Activated T-cell treated with anti-CD3 and anti-CD28 coated beads for 1 hour (primary cell): ENCODE measurements at places on chromosomes 12 and 14.

GRCh38 chr12:132542661-132543060 is 52.7 kb downstream of the FBRSL1 start:
- no peak for DNase-seq

DNA sequence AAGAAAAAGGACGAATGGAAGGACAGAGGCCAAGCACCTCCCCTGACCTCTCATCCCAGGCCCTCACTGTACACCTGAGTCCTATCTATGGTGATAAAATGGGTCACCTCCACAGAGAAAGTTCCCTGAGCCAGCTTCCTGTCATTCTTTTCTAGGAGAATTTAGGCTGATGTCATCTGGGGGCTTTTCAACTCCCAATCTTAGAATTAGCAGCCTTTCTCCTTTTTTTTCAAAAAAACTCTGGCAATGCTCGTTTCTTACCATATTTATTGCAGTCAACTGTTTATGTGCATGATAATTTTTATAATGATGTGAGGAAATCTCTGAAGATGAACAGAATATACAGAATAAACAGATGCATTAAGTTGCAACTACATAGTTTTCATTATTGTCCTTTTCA is 177.6 kb downstream of the SNAPC1 start:
- no peak for DNase-seq

DNA sequence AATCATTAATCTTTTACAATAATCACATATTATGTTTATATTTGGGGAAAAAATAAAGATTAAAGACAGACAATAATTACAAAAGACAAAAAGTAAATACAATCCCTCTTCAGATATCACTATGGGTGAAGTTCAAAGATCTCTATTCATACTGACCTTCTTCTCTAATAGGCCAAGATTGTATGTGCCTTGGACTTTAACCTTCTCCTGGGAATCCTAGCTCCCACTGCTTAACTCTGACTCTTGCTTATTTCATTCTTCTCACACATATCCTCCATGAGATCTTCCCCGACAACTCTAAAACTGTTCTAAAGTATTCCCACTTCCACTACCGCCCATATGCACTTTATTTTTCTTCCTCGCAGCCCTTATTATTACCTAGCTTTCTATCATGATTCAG is 83.8 kb downstream of the EEA1 start:
- DNase-seq = no peak

GRCh38 chr14:52607061-52607460 is 54.4 kb downstream of the GPR137C start:
- no peak for DNase-seq

DNA sequence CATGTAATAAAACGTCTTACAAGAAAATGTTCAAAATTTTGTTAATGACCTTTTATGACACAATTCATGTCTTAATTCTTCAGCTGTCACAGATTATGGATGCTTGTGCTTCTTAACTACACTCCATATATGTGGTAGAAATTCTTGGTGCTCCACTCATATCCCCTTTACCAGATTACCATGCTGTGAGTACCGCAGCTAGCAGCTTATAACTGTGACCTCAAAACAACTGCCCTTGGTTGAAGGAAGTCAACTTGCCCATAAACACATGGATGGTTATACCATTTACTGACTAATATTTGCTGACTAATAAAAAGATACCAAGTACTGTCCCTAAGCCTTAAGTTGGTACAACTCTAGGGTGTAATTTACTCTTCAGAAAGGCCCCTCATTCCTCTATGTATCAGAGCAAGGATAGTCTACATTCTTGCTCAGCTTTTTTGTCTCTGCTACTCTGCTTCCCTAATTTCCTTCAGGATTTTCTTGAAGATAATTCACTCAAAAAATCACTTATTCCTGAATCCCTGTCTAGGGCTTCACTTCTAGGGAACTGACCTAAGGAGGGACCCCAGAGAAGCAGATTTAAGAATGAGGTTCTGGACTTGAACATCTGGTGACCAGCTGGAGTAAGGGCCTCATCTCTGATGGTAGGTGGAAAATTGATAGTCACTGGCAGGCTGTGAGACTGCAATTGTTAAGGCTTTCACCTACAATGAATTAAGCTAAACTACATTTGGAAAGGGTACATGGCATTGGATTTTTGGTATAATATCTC is 152.3 kb downstream of the SLC6A15 start:
- DNase-seq = no peak
